ENCODE measurements at places on chromosomes 13 and 19.

- DNase-seq, result no peak
Observed at GRCh38 chr13:66021846-66022245, 1208.3 kb downstream of the PCDH9 start.

DNA sequence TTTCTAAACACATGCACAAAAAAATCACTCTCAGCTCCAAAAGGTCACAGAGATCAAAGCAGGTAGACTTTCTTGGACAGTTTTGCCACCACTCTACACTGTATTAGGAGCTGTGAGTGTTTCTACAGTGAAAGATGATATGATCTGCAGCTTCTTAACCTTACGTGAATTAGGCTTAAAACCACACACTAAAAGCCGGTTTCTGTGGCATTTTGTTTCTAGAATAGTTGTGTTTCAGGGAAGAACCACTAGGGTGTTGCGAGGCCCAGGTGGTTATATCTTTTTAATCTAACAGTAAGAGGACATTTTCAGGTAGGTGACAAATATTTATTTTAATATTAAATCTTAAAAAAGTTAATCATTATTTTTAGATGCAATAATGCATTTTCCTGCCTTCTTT lies 216.4 kb downstream of the KLF5 start:
- DNase-seq, result peak; percentile 58

DNA sequence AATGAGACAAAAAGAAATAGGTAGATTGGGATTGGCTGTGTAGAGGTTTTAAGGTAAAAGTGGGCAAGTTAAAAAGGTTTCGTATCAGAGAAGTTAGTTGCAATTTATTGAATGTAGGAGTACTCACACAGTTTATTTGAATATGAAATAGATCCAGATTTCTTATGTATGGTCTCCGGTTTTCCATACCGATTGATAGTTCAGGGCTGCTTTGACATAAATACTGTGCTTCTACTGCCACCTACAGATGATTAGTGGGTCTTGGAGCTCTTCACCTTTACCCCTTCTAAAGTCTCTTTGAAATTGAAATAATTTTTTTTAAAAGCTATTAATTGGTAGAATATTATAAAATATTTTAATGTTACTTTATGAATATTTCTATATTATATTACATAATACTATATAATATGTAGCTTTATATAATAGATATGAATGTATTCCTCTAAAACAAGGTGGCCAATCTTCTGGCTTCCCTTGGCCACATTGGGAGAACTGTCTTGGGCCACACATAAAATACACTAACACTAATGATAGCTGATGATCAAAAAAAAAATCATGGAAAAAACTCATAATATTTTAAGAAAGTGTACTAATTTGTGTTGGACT lies 7.7 kb upstream of the GPR18 start:
- DNase-seq, result no peak

GRCh38 chr19:39342647-39343305 lies 555 bp downstream of the SAMD4B start:
- DNase-seq, result no peak

- DNase-seq, result no peak
Observed at GRCh38 chr13:22874839-22875238, 305.9 kb upstream of the SGCG start.

DNA sequence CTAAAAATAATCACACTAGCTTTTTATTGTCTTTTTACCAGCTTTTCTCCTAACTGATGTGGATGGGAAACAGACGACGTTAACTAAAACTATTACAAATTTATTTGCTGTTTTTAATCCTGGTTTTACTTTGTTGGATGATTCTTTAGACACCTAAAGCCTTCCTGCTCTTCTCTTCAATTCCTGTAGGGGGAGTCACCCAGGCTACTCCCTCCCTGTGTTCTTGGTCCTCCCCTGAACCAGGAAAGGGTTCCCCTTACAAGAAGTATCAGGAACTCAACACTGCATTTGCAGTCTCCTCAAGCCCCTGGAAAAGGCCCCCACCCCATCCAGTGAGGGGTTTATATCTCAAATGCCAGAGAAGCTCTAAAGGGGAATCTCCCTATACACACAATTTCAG lies 206.1 kb downstream of the SUCLA2 start:
- no peak for DNase-seq

DNA sequence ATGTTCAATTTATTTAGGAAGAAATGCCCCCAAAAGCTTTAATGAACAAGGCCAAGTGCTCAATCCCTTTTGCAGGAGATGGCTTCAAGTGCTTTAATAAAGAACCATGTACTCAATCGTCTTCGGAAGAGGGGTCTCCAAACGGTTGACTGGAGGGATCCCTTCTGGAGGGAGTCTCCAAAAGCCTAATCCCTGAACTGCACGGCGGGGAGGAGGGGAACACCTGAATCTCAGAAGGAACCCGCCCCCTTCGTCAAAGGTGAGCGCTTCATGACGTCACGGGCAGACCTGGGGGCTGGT lies 505 bp downstream of the PAF1 start:
- DNase-seq, result no peak

GRCh38 chr19:14363183-14364097 lies 17.8 kb upstream of the ADGRE5 start:
- DNase-seq, result no peak

GRCh38 chr19:694481-695351 lies 536 bp downstream of the PRSS57 start:
- no peak for DNase-seq

DNA sequence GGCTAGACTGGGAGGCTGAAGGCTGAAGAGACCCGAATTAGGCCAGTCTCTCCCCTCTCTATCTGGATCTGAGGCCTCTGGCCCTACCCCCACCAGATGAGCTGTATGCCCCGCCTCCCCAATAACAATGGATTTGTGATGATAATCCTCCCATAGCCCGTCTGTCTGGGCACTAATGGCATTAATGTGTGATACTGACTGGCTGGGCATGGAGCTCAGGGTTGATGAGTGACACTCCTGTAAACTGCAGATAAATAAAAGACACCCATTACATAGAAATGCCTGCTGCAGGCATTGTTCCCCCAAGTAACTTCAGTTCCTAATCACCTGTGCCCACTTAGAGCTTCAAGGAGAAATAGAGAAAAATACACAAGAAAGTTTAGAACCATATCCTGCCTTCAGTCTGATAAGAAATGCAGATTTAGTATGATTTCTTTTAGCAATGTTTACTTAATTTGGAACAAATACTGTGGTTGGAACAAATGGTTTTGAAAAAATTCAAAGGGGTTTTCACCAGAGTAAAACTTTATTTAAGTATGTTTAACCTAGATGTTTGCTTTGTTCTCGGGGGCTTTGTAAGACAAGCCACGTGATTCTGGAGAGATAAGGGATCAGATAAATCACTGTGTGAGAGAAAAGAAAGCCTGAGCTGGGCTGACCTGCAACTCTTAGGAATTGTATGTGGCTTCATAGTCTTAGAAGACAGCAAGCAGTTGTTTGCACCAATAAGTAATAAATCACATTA lies 60.3 kb downstream of the TNFRSF19 start:
- DNase-seq, result no peak

- DNase-seq, result no peak
Observed at GRCh38 chr13:80265348-80265747, 75.6 kb downstream of the SPRY2 start.

- DNase-seq, result no peak
Observed at GRCh38 chr19:13053761-13054625, 48.7 kb downstream of the LYL1 start.

GRCh38 chr13:48221686-48222187 lies 11.3 kb upstream of the ITM2B start:
- no peak for DNase-seq

DNA sequence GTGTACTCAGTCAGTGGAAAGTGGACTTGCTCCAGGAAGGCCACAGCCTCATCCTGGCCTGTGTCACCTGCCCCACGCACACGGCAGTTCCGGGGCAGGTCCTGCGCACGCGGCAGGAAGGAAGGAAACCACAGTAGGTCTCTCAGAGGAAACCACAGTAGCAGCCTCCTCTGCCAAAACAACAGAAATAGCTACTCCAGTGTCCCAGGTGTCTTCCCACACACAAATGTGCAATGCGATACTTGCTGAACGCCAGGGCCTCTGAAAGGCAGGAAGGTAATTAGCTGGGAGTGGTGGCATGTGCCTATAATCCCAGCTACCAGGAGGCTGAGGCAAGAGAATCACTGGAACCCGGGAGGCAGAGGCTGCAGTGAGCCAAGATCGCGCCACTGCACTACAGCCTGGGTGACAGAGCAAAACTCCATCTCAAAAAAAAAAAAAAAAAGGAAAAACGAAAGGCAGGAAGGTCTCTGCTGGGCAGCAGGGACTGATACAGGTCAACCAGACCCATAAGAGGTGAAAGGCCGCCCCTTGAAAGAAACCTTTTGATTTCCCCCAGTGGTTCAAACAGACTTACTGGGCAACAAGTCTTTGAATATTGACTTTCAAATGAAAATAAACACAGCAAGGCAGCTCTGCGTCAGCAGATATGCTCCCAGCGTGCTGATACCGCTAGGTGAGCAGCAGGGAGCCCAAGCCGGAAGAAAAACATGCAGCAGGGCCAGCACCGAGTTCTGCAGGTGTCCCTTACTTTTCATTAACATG lies 49.5 kb downstream of the CRYL1 start:
- DNase-seq, result peak; percentile 57

GRCh38 chr19:54152878-54153524 lies 6.5 kb downstream of the LENG1 start:
- DNase-seq, result no peak

DNA sequence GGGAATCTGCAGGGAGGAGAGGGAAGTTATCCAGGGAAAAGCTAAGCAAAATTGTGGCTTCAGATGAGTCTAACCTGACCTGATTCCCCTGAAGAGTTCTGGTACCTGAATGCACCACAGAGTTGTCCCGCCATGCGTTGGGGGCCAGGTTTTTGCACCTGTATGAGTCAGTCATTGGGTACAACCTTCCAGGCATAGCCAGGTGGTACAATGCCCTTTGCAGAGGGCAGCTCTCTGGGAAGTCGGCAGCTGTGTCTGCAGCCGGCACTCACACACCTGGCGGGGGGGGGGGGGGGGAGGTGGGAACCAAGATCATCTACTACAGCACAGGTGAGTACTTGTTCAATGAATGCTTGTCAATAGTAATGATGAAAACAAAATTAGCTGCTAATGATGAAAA lies 52.5 kb upstream of the GTF3A start:
- DNase-seq, result no peak

- no peak for DNase-seq
Observed at GRCh38 chr19:57807541-57807940, 7.2 kb downstream of the ZNF552 start.

DNA sequence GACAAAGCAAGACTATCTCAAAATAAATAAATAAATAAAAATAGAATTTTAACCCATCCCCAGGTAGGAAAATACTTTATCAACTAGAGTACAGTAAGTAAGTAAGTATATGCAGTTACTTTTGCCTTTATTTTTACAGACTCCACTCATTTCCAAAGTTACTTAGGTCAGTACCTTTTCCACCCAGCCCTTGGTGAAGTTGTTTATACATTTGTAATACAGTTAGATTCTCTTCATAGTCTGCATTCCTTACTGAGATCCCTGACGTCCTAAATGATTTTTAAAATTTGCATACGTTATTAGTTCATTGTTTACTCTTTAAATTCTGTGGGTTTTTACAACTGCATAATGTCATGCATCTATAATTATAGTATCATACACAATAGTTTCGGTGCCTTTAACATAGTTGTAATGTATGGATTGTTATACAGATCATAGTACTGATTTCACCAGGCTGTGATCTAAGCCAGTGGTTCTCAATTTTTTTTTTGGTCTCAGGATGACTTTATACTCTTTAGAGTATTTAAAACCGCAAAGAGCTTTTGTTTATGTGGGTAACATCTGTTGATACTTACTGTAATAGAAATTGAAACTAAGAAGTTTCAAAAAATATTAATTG lies 10.4 kb downstream of the SETDB2 start:
- no peak for DNase-seq

GRCh38 chr13:112114391-112114790 lies 47.4 kb downstream of the SOX1 start:
- DNase-seq, result no peak

DNA sequence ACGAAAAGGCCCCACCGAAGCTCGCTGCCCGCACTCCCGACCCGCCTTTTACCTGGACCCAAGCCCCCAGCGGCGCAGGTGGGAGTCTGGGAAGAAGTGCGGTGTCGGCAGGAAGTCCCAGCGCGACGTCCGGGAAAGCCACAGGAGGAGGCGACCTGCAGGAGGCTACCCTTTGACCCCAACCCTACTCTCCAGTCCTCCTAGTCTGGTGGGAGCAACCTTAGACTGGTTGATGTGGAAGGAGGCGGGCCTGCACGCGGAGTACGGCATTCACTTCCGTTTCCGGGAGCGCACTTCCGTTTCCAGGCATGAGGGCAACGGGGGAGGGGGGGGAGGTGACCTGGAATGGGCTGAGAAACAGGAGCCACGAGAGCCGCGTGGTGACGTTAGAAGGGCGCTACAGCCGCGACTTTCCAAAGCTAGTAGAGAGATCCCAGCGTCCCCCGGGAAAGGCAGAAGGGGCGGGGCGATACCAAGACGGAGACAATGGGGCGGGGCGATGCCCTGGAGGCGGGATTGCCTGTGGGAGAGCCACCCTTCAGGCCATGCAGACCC lies 28.5 kb downstream of the ZNF266 start:
- DNase-seq, result peak; percentile 15

DNA sequence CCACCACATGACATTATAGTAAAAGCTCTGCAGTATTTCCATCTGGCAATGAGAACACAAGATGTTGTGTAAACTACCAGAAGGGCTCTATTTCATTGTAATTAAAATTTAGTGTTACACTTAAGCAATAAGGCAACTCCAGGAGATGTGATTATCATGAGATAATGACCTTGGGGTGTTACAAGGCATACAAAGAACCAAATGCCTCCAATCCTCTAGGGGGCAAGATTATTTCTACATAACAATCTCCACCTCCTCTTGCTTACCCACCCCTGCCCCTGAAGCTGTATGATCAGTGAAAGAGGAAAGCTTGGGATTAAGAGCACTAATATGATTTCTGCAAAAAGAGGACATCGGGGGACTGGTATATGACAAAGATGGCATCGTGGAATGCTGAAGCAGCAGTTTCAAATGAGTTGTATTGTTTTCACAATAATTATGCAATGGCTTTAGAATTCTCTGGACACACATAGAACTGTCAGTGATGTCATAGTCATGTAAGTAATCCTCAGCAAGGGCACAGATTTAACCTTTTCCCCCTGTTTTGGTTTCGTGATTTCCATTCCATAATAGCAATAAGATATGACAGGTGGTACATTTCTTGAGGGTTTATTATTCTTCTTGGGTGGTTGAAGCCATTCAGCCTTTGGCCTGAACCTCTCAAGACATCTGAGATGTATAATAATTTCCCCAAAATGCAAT lies 295.3 kb downstream of the MZT1 start:
- no peak for DNase-seq

DNA sequence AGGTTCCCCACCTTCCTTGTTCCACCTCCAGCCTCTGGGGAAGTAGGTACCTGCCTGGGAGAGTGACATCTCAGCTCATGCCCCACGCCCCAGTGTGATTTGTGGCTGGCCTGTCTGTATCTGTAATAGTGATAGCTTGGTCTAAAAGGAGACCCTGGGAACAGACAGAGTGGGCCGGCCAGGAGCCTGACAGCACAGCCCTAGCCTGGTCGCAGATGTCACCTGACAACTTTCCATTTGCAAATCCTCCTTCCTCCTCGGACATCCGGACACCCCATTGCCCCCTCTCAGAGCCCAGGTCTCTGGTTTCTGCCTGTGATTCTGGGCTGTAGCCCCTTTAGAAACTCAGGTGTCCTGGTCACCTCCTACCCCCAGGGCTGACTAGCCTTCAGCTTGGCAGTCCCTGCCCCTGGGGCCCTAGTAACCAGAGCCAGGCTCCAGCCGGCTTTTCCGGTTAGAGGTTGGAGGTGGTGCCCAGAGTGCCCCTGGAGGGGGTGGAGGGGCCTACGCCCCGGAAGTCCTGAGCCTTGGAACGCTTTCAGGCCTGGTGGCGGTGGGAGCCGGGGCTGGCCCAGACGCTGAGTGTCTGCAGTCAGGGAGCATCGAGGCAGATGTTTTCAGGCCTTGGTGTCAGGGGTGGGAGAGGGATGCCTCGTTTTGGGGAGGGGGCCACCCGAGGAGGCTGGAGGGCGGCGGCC lies 6.5 kb downstream of the LRRC8E start:
- DNase-seq, result no peak

Data from T-helper 1 cell (primary cell).